ENCODE measurements at places on chromosomes 5 and 9.

GRCh38 chr9:91210318-91210717 lies 151.4 kb downstream of the AUH start:
- no peak for DNase-seq

- DNase-seq: no peak
Observed at GRCh38 chr5:179160584-179160983, 100.4 kb downstream of the ZNF354C start.

GRCh38 chr9:875119-875962 lies 33.8 kb downstream of the DMRT1 start:
- DNase-seq: no peak

GRCh38 chr9:28915202-28915930 lies 1342.1 kb upstream of the C9orf72 start:
- DNase-seq: no peak

DNA sequence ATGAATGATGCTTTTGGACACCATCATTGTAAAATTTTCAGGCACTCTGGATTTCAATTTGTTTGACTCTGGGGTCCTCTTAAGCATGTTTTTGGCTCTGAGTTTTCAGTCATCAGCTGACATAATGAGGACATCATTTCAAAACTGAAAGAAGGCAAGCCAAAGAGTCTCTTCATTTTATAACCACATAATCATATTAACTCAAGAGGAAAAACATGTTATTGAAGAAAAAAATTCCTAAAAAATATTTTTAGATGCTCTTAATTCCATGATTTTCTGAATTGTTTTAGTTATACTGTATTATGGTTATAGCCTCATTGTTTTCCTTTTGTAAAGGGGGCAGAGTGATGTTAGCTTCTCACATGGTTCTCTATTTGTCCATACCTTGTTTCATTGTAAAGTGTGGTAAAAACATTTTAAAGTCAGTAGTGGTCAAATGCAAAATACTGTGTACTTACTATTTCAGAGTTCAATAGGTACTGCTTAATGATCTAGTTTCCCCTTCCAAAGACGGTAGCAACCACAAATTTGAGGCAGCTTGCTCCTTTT lies 472.1 kb downstream of the DMRT2 start:
- DNase-seq: no peak

DNA sequence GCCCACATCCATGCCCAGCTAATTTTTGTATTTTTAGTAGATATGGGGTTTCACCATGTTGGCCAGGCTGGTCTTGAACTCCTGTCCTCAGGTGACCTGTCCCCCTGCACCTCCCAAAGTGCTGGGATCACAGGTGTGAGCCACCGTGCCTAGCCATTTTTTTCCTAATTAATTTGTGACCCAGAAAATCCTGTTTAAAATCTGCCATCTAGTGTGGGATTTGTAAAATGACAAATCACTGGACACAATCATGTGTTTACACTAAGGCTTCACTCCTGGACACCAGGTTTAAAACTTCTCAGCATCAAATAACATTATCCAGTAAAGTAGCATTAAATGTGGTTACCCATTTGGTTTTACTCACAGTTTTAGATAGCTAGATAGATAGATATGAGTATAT lies 18.6 kb upstream of the KDM4C start:
- no peak for DNase-seq

DNA sequence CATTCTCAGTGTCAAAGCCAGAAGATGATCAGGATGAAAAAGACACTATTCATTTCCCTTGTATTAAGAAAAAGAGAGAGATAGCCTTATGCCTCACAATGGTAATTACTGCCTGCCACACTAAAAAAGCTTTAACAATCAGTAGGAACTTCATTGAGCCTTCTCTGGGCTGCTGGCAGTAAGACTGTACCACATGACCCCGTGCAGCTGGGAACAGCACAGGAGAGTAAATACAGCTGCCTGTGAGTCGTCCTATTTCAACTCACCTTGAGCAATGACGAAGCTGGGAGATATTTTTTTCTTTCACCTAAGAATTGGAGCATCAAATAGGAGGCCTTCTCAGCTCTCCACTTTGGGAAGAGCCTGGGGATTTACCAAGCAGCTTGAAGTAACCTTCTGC lies 316.3 kb downstream of the GABRB2 start:
- DNase-seq: no peak

DNA sequence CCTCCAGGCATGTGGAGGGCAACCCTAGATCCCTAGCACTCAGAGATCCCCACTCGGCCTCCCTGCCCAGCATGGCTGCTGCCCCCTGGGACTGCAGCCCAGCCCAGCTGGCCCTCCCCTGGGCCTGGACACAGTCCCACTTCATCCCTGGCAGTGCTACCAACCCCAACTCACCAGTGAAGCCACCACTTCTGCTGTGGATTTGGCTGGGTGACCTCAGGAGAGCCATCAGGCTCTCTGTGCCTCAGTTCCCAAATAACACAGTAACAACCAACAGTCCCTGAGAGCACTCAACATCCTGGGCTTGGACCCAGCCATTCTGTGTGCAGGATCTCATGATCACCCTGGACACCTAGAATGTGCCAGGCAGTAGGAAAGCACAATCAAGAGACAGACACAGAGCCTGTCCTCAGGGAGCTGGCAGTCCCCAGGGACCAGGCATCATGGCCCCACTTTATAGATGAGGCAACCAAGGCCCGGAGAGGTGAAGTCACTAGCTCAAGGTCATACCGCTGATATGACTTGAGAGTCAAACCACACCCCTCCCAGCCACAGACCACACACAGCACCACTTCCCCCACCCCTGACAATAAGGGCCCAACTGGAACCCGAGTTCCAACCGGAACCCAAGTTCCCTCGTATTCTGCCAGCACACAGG lies 4.7 kb upstream of the PSMB7 start:
- no peak for DNase-seq

GRCh38 chr9:87301371-87301770 lies 196.3 kb upstream of the DAPK1 start:
- no peak for DNase-seq

Data from activated CD4-positive, alpha-beta T cell treated with anti-CD3 and anti-CD28 coated beads for 48 hours (primary cell).